ENCODE measurements at places on chromosomes 6 and 20.
A peak's percentile ranks its signal among the peaks of the same experiment; 100 is the strongest.

DNA sequence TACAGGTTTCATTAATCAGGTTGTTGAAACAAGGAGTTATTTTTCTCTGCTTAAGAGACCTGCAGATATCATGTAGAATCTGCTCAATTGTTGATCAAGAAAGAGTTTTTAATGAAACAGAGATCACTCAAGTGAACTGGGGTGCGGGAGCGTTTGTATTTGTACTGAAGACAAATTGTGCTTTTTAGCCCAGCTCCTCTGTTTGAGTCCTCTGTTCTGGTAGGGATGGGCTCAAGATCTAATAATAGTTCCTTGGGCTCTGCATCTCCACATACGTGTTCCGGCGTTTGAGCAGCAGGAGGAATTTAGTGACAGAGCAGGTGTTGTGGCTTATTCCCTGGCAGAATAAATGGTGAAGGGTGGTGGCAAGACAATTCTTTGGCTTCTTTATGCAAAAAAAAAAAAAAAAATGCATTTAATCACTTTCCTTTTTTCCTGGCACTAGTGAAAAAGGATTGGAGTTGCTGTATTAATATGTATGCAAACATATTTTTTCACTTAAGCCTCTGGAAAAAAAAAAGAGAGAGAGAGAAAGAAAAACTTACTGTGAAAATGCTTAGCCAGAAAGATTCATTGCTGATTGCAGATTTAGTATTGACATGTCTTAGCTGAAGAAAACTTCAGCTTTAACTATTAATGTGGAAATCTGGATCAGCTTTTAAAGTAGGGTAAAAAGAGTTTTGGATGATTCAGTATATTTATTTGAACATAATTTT, 4.0 kb downstream of the CITED2 start:
- no peak for DNase-seq

DNA sequence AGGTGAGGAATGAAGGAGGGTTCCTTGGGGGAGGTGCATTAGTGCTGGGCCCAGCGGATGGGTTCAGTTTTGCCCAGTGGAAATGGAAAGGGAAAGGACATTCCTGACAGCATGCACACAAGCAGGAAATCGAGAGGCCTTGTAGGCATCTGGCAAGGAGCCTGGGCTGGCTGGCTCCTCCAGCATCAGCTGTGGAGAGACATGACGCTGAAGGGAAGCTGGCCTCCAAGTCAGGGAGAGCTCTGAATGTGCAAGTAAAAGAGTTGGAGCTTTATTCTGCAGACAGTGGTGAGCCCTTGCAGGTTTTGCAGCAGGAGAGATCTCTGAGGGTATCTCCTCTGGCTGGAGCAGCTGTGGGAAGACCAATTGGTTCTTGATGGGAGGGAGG, 154.3 kb downstream of the MRPL14 start:
- no peak for DNase-seq

GRCh38 chr6:169807699-169808607, 56.5 kb downstream of the ERMARD start:
- DNase-seq: no peak

DNA sequence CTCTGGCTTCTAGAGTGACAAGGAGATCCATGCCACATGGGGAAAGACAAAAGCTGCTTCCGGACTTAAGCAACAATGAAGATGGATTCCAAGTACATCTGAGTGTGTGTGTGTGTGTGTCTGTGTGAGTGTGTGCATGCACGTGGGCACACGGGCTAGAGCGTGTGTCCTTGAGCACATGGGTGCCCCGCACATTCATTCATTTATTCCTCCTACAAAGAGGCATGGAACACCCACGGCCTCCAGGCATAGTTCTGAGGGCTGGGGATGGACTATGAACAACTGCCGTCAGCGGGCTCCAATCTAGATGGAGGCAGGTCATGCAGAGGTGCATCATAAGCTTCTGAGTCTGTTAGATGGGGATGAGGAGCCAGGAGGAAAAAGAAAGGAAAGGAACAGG, 49.1 kb downstream of the GRM4 start:
- no peak for DNase-seq

DNA sequence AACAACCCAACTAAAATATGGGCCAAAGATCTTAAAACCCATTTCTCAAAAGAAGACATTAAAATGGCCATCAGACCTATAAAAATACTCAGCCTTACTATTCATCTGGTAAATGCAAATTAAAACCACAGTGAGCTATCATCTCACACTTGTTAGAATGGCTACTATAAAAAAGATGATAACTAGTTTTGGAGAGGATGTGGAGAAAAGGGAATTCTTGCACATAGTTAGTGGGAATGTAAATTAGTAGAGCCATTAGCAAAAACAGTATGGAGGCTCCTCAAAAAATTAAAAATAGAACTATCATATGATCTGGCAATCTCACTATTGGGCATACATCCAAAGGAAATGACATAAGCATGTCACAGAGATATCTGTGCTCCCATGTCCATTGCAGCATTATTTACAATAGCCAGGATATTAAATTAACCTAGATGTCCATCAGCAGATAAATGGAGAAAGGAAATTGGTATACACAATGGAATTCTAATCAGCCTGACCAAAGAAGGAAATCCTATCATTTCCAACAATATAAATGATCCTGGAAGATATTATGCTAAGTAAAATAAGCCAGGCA, 2.9 kb downstream of the SIRPB1 start:
- no peak for DNase-seq

DNA sequence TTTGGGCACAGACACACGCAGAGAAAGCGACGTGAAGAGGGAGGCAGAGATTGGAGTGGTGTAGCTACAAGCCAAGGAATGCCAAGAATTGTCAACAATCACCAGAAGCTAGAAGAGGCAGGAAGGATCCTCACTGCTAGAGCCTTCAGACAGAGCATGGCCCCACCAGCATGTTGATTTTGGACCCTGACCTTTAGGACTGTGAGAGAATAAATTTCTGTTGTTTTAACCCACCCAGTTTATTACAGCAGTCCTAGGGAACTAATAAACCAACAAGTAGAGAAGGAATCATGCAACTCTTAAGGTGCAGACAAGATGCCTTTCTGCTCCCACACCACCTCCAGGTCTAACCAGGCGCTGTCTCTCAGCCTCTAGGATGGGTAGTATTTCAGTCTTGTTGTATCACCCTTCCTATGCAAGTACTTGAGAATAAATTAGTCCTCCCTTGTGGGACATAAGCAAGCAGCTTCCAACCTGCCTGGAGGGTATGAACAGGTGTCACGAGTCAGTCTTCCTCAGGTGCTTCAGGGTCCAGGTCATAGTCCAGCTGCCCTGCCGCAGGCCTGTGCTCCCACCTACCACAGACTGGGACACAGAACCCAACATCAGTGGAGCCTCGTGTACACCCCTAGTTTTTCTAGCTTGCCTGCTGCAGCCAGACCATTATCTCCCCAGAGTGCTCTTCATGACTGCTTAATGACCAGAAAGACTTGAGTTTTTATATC, 46.4 kb upstream of the CCN2 start:
- DNase-seq: no peak

GRCh38 chr6:112205427-112206109, 48.8 kb downstream of the LAMA4 start:
- DNase-seq: no peak

GRCh38 chr6:159929819-159930218, 39.0 kb downstream of the MAS1 start:
- no peak for DNase-seq

DNA sequence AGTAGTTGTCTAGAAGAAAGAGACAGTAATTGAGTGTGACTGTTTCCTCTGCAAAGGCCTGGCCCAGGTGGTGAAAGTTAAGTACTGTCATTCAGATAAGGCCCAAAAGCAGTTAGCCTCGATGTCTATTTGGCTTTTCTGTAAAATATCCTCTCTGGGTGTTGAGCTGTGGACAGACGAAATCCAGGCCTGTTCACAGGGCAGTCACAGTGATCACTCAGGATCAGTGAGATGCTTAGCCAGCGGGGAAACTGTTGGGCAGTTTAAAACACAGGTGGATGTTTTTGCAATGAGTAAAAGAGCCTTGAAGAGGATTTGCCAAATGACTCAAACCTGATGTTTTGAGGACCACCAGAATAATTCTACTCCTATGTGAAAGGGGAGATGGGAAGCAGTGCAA, 22.0 kb upstream of the PRDM1 start:
- DNase-seq: no peak

GRCh38 chr6:44053760-44054556, 73.3 kb downstream of the MRPL14 start:
- DNase-seq: no peak

DNA sequence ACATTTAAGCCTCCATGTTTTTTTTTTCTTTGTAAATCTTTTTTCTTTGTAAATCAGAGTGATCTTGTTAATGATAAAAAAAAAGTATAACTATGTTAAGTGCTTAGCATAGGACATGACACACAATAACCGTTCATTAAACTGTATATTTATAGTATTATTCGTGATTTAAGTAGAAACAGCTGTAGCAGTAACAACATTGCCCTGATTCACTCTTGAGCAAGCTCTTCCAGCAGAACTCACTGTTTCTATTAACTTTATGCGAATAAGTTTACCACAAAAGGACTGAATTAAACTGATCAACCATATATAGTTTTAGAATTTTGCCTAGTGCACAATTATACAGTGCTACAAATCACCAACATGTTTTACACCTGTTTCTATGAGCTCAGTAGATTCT, 1338.0 kb upstream of the EYS start:
- DNase-seq: no peak

GRCh38 chr6:143061597-143062385, 1.1 kb downstream of the AIG1 start:
- DNase-seq: no peak

- no peak for DNase-seq
Measured at GRCh38 chr6:162251257-162251656, 476.3 kb downstream of the PRKN start.

- no peak for DNase-seq
Measured at GRCh38 chr6:130412556-130413290, 46.9 kb downstream of the TMEM200A start.

- DNase-seq: no peak
Measured at GRCh38 chr6:130848945-130849344, 21.7 kb downstream of the SMLR1 start.

- DNase-seq: no peak
Measured at GRCh38 chr20:61135968-61136367, 116.1 kb upstream of the CDH4 start.

DNA sequence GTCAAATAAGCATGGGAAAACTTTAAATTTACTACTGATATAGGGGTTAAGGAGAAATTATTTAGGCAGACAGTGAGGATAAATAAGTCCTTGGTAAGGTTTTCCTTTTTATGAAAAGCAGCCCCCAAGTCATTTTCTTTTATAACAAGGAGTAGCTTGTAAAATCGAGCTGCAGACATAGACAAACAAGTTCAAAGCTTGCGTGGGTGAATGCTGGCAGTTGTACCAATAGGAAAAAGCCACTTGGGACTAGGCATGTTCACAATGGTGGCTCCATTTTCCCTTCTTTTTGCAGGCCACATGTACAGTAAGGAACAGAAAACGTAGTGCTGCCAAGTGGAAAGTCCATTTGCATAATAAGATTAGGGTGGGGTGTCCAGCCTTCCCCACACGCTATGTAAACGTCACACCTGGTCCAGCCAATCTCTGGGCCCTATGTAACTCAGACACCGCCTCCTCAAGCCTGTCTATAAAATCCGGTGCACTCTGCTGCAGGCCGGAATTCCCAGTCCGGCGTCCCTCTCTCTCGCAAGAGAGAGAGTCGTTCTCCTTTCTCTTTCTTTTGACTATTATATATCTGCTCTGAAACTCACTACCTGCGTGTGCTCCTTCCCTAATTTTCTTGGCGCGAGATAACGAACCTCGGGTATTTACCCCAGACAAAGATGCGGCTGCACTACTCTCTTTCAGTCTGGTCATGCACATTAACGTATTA, 217.1 kb upstream of the MAN1A1 start:
- no peak for DNase-seq

GRCh38 chr6:117272032-117272866, 6.9 kb downstream of the VGLL2 start:
- peak; percentile 10 for DNase-seq

DNA sequence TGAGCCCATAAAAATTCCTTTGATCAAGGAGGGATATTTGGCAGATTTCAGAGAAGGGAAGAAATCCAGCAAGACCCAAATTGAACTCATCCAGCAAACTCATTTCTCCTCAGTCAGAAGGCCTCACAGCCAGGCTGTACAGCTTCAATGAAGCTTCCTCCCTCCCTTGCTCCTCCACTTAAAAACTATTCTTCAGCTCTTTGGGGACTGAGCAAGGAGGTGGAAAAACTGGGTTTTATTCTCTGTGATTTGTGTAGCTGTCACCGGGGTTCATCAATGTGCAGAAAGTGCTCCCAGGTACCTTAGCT, 158.7 kb upstream of the ZNF184 start:
- no peak for DNase-seq

GRCh38 chr6:22328474-22328873, 31.6 kb upstream of the PRL start:
- DNase-seq: no peak

DNA sequence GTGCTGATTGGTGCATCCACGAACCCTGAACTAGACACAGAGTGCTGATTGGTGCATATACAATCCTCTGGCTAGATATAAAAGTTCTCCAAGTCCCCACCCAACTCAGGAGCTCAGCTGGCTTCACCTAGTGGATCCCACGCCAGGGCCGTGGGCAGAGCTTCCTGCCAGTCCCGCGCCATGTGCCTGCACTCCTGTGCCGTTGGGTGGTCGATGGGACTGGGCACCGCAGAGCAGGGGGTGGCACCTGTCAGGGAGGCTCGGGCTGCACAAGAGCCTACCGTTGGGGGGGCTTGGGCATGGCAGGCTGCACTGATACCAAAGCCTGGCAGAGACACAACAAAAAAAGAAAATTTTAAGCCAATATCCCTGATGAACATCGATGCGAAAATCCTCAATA, 185.4 kb upstream of the ASCC3 start:
- no peak for DNase-seq

GRCh38 chr6:85493389-85493788, 43.5 kb downstream of the NT5E start:
- no peak for DNase-seq

DNA sequence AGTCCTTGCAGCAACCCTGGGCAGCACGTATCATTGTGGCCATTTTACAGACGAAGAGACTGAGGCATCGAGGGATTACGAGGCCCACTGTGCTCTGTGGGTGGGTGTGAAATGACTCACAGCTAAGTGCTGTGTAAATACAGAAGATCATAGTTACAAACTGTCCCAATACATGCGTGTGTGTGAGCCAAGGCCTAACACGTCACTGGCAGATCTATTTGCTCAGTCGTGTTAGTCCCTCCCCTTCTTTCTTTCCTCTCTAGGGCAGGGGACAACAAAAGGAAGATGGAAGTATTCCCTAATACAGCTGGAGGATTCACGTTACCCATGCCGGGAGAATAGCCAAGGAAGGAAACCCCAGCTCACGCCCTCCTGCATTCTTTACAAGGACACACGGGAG, 175.9 kb downstream of the CDC5L start:
- DNase-seq: no peak

Measured in CD8-positive, alpha-beta T cell (primary cell).